Activated CD8-positive, alpha-beta memory T cell treated with anti-CD3 and anti-CD28 coated beads, Interleukin-2, amount 50 U/mL, for 4 hours (primary cell): ENCODE measurements at places on chromosomes 6 and 20.

DNA sequence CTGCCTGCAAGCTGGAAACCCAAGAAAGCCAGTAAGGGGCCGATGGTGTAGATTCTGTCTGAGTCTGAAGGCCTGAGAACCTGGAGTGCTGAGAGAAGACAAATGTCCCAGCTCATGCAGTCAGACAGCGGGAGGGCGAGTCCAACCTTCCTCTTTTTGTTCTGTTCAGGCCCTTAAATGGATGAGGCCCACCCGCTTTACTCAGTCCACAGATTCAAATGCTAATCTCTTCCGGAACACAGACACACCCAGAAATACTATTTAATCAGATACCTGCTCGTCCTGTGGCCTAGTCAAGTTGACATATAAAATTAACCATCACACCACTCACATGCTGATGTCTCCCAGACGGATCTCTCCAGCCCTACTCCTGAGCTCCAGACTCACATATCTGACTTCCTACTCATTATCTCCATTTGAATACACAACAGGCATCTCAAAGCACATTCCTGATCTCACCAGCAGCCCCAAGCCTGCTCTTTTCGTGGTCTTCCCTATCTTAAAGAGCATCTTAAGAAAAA is 26.7 kb upstream of the SRC start:
- DNase-seq, result no peak

DNA sequence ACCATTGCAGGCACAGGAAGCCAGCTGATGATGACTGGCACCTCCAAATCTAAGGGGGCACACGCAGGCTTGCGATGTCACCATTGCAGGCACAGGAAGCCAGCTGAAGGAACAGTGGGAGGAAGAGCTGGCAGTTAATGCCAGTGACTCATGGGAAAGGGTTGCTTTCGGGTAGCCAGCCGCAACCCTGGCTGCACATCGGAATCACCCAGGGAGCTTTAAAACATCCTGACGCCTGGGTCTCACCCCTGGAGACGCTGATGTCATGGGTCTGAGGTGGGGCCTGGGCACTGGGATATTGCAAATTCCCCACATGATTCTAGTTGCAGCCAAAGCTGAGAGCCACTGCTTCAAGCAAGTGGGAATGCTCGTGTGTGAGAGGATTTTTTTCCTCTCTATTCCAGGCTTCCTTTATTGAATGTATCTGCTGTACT is 16.1 kb upstream of the CCN6 start:
- DNase-seq, result no peak

- DNase-seq, result no peak
Measured at GRCh38 chr20:48897305-48898010, 24.1 kb upstream of the ARFGEF2 start.

- DNase-seq, result no peak
Measured at GRCh38 chr6:107116931-107117330, 1.6 kb upstream of the BEND3 start.

- DNase-seq, result no peak
Measured at GRCh38 chr6:136822046-136822375, 381 bp upstream of the PEX7 start.

- DNase-seq, result no peak
Measured at GRCh38 chr20:64168381-64169090, 4.3 kb downstream of the MYT1 start.

GRCh38 chr20:57456116-57456515 is 64.9 kb downstream of the RBM38 start:
- no peak for DNase-seq

- no peak for DNase-seq
Measured at GRCh38 chr6:72363844-72364740, 257.8 kb upstream of the KCNQ5 start.
